Foreskin keratinocyte (primary cell): ENCODE measurements at places on chromosomes 2 and 18. TPM values are rescaled to one million over a fixed set of nuclear protein-coding genes. Genes with fewer than 3 reads are reported as not detected.

Gene LRRC30
- not detected in 2 replicates for total RNA-seq

Gene IL1F10
- not detected in 2 replicates for total RNA-seq

Gene ALK
- total RNA-seq: not detected in 2 replicates

Gene RGPD6
- 12.6 and 14.0 TPM in 2 replicates for total RNA-seq

Gene TUBA3E
- not detected in 2 replicates for total RNA-seq

Gene EVX2
- total RNA-seq: not detected in 2 replicates

Gene IL36RN
- total RNA-seq: 0.67 and 0.88 TPM in 2 replicates

Gene IMPA2
- 26.1 and 31.8 TPM in 2 replicates for total RNA-seq

Gene ANKRD30BL
- not detected in 2 replicates for total RNA-seq

Gene C2orf42
- total RNA-seq: 9.3 and 10.0 TPM in 2 replicates

Gene LIMS4
- total RNA-seq: 1.0 and 1.6 TPM in 2 replicates

Gene FIGN
- 3.3 and 4.4 TPM in 2 replicates for total RNA-seq

Gene NIF3L1
- 38.6 and 43.5 TPM in 2 replicates for total RNA-seq

Gene FBLN7
- 0.04 and 0.07 TPM in 2 replicates for total RNA-seq

Gene ABCB11
- not detected in 2 replicates for total RNA-seq

Gene IL36G
- 0.32 and 0.85 TPM in 2 replicates for total RNA-seq

Gene COL6A3
- 0.03 TPM in 1 of 2 replicates, not detected in the other for total RNA-seq

Gene LCT
- not detected in 2 replicates for total RNA-seq

Gene REEP1
- 0.11 and 0.14 TPM in 2 replicates for total RNA-seq

Gene SERPINB13
- total RNA-seq: 5.9 and 6.0 TPM in 2 replicates

Gene DSC3
- 136 and 140 TPM in 2 replicates for total RNA-seq

Gene GYPC
- not detected in 2 replicates for total RNA-seq

Gene RNF125
- 1.7 and 2.3 TPM in 2 replicates for total RNA-seq

Gene DES
- not detected in 2 replicates for total RNA-seq

Gene EFR3B
- total RNA-seq: 0.21 and 0.58 TPM in 2 replicates

Gene CASP10
- 6.1 and 6.5 TPM in 2 replicates for total RNA-seq

Gene CREG2
- 1.1 and 1.5 TPM in 2 replicates for total RNA-seq

Gene PKDCC
- not detected in 2 replicates for total RNA-seq

Gene KCNJ3
- not detected in 2 replicates for total RNA-seq

Gene KLHL14
- not detected in 2 replicates for total RNA-seq

Gene EFEMP1
- 109 and 182 TPM in 2 replicates for total RNA-seq

Gene MARCO
- 0.11 and 0.14 TPM in 2 replicates for total RNA-seq

Gene RAX
- not detected in 2 replicates for total RNA-seq

Gene SULT1C2
- total RNA-seq: not detected in 2 replicates
